Epithelial cell of proximal tubule (primary cell): ENCODE measurements at places on chromosomes 16 and 17. TPM values are rescaled to one million over a fixed set of nuclear protein-coding genes. Genes with fewer than 3 reads are reported as not detected.

DNA sequence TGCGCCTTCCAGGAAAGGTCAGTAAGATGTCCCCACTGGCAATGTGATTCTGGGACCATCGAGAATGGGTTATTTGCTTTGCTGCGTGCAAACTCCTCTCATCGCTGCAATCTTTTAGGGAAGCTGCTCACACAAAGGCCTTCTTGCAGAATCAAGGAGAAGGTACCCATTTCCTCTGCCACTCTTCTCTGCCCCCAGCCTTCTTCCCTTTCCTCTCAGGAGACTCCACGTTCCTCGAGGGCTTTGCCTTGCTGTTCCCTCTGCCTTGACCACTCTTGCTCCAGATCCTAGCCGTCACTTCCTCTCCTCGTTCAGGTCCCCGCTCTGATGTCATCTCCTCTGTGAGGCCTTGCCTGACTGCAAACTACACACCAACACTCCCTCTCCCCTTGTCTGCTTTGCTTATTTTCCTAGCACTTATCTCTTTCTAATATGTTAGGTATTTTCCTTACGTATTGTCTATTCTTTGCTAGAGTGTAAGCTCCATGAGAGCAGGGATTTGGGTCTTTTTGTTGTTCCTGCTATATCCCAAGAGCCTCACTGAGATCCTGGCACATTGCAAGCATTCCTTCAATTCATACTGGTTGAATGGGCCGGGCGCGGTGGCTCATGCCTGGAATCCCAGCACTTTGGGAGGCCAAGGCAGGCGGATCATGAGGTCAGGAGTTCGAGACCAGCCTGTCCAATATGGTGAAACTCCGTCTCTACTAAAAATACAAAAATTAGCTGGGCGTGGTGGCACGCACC lies 5.3 kb upstream of the CRK start:
- no peak for DNase-seq

- no peak for DNase-seq
Observed at GRCh38 chr16:46739934-46740333, 8.2 kb downstream of the MYLK3 start.

DNA sequence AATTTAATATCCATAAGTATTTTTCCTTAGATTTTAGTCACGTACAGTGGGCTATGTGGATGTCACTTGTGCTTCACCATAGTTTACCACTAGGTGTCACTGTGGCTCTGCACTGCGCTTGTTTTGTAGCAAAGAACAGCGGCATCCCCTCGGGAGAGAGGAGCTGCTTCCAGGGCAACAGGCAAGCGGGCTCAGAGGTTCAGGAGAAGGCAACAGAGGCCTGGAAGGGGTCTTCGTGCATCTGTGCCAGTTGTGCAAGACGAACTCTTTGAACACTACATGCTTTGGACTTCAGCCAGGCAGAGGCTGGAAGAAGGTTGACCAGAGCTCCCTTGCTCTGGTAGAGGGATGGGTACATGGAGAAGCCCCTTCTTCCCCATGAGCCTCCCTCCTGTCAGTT lies 20.6 kb downstream of the CYB561 start:
- DNase-seq = no peak

GRCh38 chr17:3693829-3694231 lies 2.1 kb downstream of the P2RX5 start:
- DNase-seq = no peak

DNA sequence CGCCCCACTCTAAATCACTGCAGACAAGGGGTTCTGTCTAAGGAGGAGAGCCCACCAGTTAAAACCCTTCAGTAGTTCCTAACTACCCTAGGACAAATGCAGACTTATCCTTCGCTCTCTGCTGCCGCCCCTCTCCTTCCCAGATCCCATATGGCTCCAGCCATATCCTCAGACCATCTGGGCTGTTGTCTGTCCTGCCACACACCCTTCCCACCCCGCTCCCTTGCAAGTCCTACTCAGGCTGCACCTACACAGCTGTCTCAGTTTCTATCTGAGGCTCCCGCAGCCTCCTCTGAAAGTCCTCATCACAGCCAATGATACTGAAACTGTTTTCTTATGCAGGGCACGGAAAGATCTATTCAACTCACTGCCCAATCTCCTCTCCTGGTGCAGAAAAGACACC lies 720 bp upstream of the BCKDK start:
- no peak for DNase-seq

Gene CHD9NB
- total RNA-seq = 0.07 and 1.5 TPM in 2 replicates

Gene TM4SF5
- not detected in 2 replicates for total RNA-seq

Gene PMFBP1
- total RNA-seq = 0.52 and 1.2 TPM in 2 replicates

Gene PERCC1
- total RNA-seq = not detected in 2 replicates
